Hematopoietic multipotent progenitor cell treated with erythropoietin and hydrocortisone succinate and interleukin-3 and kit ligand, for 4 days (in vitro differentiated cells): ENCODE measurements at places on chromosomes 2 and 18.
A peak's percentile ranks its signal among the peaks of the same experiment; 100 is the strongest.

- DNase-seq: peak; percentile 93
These were observed 46.1 kb downstream of the TMEM185B start for GRCh38 chr2:120177001-120177621.

DNA sequence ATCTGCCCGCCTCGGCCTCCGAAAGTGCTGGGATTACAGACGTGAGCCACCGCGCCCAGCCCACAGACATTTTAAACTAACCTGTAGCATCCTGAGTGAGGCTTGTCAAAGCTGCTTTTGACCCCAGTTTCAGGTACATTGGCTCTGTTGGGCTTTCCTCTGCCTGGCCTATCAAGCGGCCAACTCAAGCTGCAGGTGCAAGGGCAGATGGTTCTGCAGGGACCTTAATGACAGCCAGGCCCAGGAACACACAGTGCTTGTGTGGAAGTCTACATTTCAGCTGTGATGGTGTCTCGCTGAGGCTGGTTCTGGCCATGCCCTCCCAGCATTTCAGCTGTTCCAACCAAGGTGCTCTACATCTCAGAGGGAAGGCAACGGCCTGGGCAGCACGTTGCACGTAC is 18.4 kb downstream of the INPP4A start:
- DNase-seq: no peak

DNA sequence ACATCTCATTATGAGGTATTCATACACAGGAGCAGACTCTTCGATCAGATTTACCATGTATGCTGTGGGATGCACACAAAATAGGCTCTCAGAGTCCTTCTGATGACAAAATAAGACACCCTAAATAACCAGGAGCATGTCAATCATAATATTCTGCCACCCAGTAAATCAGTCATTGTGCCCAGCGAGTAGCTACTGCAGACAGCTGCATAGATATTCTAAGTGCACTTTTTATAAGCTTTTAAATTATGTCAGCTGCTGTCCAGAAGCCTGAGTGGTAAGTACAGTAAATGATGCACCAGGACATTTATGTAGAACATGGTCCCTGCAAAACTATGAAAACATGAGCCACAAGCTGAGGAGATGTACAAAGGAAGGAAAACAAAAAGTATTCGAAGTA is 102.9 kb downstream of the CCDC141 start:
- DNase-seq: no peak

DNA sequence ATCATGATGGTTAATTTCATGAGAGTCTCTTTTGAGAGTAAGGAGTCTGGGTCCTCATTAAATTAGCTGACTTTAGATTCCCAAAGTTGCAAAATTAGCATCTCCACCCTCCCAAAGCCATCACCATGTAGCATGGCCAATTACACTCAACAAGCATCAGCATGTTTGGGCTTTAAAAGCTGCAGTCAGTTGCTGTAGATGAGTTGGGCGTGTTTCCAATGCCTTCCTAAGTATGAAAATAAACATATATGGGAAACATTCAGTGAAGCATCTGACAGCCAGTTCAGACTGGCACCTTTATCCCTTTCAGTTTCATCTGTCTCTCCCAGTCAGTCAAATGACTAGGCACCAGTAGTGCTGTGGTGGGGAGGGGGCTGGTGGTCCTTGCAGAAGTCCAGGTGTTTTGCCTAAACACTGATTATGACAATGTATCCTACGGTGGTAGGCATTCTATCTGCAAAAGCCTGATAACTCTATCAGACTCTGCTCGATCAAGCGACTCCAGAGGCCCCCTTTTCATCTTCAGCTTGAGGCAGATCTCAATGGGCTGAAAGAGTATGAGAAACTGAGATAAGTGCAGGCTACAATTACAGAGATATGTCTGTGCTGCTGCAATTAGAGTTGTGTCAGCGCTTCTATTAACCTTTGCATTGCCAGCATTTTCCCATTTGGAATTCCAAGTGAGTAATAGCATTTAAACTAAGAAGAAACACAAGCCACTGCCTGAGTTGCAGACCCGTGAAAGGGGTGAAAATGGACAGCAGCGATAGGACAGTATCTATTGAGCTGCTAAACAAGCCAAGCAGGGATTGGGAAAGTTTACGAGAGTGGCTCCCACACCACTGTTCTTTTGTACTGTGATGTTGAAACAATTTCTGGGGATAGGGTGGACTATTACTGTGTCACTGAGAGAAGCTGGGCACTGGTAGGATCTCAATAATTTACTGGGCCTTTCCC is 67.3 kb upstream of the SPOPL start:
- DNase-seq: peak; percentile 74

DNA sequence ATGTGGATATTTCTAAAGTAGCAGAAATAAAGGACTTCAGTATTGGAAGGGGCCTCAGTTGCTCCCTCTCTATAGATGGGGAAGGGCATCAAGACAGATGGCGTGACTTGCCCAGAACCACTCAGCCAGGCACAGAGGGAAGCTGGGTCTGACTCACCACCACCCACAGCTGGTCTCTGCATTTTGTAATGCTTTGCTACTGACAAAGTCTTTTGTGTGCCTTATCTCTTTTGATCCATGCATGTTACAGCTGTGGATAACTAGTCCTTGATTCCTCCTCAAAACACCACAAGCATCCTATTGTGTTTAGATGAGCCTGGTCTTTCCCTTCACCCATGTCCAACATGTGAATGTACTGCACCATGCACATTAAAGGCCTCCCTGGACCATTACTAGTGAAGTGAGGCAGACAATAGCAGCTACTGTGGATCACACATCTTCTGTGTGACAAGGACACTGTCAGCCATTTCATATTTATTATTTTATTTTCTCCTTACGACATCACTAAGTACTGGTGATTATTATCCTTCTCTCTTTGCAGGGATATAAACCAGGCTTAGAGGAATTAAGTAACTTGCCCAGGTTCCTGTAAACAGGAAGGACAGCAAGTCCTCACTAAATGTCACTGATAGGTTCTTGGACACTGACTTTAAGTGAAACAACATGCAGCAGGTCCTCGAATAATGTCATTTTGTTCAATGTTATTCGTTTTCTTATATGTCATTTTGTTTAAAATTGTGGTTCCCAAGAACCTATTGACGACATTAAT is 29.6 kb upstream of the IL37 start:
- peak; percentile 94 for DNase-seq

GRCh38 chr2:74603282-74604000 is 44.7 kb downstream of the M1AP start:
- DNase-seq: peak; percentile 21

DNA sequence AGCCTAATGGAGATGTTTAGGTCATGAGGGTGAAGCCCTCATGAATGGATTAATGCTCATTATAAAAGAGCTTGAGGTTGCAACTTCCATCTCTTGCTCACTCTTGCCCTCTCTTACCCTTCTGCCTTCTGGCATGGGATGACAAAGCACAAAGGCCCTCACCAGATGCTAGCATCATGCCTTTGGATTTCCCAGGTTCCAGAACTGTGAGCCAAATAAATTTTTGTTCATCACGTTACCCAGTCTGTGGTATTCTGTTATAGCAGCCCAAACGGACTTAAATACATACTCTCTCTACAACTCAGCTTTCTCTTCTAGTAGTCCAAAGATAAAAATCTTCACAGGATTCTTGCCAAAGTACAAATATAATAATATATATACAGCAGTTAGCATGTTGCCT is 75.8 kb downstream of the LNPK start:
- DNase-seq: no peak

DNA sequence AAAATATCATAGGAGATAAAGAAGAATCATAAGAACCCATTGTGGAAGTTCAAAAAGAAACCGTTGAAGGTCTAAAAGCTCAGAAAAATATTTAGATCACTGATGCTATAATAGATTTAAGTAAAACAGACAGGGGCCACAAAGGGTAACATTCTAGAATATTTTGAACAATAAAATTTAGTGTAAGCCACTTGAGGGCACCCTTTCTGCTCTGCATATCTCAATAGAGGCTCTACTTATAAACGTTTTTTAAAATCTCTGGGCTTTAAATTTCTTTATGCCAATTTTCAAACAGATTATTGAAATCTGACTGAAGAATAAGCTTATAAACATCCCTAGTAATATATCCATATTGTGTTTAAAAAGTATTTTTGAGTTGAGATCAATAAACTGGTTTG is 57.6 kb upstream of the IL1RL1 start:
- peak; percentile 65 for DNase-seq

- DNase-seq: no peak
These were observed 155.3 kb upstream of the SIX3 start for GRCh38 chr2:44786045-44786816.

DNA sequence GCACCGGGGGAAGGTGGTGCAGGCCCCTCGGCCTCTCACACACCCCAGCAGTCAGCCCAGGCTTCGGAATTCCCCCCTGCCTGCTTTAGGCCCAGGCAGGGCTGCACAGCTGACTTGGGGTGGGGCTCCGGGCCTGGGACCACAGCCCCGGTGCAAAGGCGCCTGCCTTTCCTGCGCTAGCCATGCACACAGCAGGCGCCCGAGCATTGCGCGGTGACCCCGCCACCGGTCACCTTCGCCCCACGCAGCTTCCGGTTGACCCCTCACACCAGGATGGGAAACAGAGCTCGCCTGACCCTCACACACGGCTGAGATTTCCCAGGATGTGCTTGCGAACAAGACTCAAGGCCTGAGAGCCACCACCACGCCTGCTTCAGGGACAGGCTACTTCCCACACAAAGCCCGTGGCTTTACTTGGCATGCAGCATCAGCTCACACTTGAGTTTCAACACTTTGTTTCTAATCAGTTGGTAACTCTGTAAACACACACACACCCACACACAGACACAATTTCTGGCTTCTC is 46.0 kb downstream of the SLC66A2 start:
- no peak for DNase-seq

- no peak for DNase-seq
These were observed 10.6 kb downstream of the PTPRM start for GRCh38 chr18:7577706-7578105.

DNA sequence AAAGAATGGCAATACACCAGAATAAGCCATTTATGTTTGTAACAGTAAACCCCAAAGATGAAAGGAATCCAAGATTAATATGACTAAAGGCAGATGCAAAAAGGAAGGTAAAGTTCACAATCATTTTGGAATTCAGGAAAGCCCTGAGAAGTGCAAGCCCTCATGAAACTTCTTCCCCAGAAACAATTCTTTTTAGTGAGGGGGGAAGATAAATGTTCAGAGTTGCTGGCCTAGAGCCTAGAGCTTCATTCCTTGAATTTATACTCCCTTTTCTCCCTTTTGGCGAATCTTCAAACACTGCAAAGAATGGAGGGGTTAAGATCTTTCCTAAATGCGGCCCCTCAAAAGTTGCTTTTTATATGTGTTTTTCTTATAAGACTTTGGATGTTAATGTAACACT is 368.8 kb downstream of the MEIS1 start:
- no peak for DNase-seq

DNA sequence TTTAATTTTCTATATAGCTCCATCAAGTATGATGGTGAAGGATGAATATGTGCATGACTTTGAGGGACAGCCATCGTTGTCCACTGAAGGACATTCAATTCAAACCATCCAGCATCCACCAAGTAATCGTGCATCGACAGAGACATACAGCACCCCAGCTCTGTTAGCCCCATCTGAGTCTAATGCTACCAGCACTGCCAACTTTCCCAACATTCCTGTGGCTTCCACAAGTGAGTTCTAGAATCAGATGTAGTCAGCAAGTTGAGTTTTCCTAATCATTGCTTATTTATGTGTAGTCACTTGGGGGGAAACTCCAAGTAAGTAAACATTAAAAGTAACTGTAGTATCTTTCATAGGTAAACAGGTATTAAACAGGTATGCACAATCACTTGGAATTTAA is 24.8 kb downstream of the SMAD4 start:
- no peak for DNase-seq

- peak; percentile 46 for DNase-seq
These were observed 1544.4 kb downstream of the LRP1B start for GRCh38 chr2:140586379-140586778.

DNA sequence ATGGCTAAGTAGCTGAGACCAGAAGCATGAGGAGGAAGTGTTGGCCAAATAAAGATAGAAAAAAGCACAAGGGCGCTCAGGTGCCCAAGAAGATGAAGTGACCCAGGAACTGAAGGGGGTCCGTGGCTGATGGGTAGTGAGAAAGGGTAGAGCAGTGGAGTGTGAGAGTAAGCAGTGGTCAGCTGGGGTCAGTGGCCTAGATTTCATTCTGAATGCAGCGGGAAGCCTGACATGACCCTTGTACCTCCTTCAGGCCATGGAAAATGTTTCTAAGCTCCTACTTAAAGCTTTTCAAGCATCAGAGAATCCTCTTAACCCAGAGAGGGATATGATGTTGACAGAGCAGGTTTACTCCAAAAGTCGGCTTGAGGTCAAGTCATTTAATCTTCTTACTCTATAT is 89.0 kb upstream of the UNC80 start:
- no peak for DNase-seq

GRCh38 chr2:38700113-38700785 is 34.3 kb downstream of the GALM start:
- DNase-seq: no peak
